Astrocyte of the spinal cord (primary cell): ENCODE measurements at places on chromosomes 1 and 21.

DNA sequence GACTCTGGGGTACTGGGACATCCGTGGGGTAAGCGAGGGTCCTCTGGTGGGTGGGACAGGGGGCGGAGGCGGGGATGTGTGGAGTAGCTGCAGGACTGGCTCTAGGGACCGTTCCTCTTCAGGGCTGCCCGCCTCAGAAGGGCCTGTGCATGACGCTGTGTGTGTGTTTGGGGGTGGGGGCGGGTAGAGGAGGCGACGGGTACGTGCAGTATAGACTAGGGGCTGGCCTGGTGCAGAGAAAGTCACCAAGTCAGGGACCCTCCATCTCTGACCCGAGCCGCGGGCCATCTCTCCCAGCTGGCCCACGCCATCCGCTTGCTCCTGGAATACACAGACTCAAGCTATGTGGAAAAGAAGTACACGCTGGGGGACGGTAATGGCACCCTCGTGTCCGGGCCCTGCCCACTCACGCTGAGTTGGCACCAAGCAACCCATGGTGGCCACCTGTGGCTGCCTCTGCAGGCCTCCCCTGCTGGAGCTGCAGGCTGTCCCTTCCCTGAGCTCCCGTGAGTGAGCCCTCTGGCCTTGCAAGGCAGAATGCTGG, 342 bp downstream of the GSTM5 start:
- DNase-seq: no peak

- DNase-seq: no peak
Measured at GRCh38 chr1:110346690-110347089, 7.5 kb downstream of the RBM15 start.

- DNase-seq: no peak
Measured at GRCh38 chr1:195005338-195005737, 1602.9 kb downstream of the KCNT2 start.

DNA sequence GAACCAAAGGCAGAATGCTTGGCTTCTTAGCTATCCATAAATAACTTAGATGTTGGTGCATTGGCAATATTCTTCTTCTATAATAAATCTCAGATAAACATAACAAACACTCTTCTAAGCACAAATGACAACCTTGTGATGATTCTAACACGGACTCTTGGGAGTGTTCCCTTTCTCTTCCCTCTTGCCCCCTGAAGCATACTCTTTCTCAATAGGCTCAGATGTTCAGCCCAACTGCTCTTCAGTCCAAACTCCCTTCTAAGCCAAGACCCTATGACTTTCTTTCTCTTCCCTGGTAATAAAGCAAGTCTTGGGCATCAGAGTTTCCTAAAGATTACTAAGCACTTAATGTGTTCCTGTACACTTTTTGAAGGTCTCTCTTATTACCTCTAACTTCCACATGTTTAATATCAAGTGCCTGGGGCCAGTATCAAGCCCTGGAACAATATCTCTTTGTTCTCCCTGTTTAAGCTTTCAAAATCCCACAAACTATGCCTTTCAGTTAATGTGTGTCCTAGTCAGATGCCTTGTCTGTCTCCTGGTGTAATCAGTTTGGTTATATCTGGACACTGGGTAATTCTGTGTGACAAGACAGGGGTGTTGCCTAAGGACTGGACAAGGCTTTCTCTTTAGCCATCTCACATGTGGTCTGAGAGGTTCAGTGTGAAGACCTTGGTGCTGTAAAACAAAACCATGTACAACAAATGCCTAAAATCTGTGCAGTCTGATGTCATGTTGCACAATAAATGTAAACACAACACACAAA, 92.9 kb upstream of the IVNS1ABP start:
- DNase-seq: no peak

- DNase-seq: no peak
Measured at GRCh38 chr1:203467550-203467921, 8.1 kb upstream of the PRELP start.
